ENCODE measurements at places on chromosomes 13 and 19.

DNA sequence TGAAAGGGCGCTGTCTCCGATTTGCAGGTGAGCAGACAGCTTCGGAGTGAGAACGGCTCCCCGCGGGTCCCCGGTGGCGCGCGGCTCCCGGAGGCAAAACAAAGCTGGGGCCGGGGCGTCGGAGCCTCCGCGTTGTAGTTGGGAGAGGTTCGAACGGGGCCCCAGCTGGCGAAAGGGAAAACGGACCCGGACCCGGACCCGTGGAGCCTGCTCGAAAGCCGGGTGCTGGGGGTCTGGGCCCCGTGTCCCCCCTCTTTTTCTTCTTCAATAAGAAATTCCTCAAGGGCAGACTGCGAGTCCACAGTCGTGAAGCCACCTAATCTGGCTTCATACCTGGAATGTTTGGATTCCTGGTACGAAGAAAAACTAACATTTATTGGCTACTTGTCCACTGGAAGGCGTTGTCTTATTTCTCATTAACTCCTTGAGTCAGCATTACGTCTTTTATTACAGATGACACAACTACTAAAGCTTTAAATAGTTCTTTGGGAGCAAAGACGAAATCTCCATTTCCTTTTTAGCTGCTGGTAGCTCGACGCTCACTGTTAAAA lies 632 bp upstream of the MTIF3 start:
- DNase-seq = no peak

- DNase-seq = no peak
Measured at GRCh38 chr13:32021785-32022184, 9.8 kb upstream of the FRY start.

GRCh38 chr19:12232961-12233360 lies 61.7 kb downstream of the ZNF44 start:
- no peak for DNase-seq

DNA sequence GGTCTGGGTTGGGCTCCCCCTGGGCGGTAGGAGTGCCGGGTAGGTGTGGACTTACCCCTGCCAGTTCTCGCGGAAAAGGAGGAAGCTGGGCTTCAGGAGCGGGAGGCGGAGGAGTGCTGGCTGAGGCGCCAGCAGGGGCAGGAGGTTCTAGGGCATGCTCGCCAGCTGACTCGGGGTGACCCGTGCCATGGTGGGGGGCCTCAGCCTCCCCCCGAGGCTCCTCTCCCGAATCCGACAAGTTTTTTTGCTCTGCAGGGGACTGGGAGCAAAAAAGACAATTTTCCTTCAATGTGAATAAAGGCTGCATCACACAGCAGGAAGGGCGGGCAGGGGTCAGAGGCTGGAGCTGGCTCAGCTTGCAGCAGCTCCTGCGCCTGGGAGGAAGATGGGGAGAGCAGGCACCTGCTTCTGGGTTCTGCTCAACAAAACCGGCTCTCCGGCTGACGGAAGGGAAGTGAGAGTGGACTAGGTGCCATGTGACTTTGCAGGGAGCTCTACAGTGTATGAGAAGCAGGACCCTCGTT lies 26.5 kb downstream of the RANBP3 start:
- no peak for DNase-seq

DNA sequence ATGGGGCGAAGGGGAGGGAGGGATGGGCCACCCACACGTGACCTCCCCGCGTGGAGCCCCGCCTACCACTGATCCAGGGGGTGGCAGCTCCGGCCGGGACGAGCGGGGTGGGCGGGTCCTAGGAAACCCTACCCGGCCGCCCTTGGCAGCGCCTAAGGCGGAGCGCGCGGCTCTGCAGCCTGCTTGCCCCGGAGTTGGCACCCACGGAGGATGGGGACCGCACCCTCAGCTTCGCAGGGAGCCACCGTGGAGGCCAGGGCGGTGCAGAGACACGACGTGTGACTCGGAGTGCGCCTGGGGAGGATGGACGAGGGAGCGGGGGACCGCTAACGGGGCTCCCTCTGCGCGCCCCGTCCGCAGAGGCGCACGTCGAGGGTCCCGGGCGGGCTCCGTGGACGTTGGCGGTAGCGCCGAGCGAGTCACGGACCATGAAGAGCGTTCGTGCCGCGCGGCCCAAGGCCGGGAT lies at the start of gene RGS9BP:
Gene RGS9BP, plus strand, starts transcription at position 129 of the 466 bp plus-strand sequence. CDS start 416 bp downstream, outside the sequence.
- DNase-seq = peak; percentile 75

GRCh38 chr19:48123907-48124651 lies 13.5 kb upstream of the PLA2G4C start:
- no peak for DNase-seq

- DNase-seq = no peak
Measured at GRCh38 chr19:44602081-44602480, 11.3 kb upstream of the IGSF23 start.

DNA sequence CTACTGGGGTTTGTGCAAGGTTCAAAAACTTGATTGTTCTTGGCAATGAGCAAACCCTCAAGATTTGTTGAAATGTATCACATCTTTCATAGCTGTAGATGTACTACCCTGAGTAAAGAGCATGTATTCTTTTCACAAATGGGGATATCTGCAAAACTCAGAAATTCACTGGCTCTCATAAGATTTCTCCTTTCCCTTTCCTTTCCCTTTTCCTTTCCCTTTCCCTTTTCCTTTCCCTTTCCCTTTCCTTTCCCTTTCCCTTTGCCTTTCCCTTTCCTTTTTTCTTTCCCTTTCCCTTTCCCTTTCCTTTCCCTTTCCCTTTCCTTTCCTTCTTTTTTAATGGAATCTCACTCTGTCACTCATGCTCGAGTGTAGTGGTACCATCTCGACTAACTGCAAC lies 69.1 kb downstream of the FNDC3A start:
- no peak for DNase-seq

DNA sequence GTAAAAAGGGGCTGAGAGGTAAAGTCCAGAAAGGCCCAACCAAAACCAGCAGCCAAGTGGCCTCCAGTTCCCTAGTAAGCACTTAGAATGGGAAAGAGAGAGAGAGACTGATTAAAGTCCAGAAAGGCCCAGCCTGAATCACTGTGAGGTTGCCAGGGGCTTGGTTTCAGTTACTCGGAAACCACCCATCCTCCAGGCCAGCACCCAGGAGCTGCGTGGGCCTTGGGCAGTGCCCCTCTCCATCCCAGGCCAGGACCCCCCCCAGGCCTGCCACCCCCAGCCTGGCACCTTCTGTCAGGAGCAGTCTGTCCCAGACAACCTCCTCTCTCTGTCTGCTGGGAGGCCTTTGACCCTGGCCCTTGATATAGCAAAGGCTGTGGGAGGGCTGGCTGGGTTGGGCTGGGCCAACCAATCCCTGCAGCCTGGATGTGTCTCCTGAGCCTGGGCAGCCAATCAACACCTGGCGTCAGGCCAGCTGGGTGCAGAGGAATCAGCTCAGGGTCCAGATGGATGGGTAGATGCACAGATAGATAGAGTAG lies at the start of gene CYP4F2:
Gene CYP4F2, minus strand, starts transcription at position 337 of the 539 bp plus-strand sequence. CDS start 463 bp downstream, outside the sequence.
- DNase-seq = no peak

- DNase-seq = no peak
Measured at GRCh38 chr13:24045597-24045996, 114.9 kb upstream of the SPATA13 start.

- DNase-seq = no peak
Measured at GRCh38 chr19:33484226-33484774, 37.3 kb downstream of the PEPD start.

- no peak for DNase-seq
Measured at GRCh38 chr19:5154129-5154798, 185.4 kb downstream of the KDM4B start.

- no peak for DNase-seq
Measured at GRCh38 chr13:58528351-58528750, 896.8 kb downstream of the PCDH17 start.

DNA sequence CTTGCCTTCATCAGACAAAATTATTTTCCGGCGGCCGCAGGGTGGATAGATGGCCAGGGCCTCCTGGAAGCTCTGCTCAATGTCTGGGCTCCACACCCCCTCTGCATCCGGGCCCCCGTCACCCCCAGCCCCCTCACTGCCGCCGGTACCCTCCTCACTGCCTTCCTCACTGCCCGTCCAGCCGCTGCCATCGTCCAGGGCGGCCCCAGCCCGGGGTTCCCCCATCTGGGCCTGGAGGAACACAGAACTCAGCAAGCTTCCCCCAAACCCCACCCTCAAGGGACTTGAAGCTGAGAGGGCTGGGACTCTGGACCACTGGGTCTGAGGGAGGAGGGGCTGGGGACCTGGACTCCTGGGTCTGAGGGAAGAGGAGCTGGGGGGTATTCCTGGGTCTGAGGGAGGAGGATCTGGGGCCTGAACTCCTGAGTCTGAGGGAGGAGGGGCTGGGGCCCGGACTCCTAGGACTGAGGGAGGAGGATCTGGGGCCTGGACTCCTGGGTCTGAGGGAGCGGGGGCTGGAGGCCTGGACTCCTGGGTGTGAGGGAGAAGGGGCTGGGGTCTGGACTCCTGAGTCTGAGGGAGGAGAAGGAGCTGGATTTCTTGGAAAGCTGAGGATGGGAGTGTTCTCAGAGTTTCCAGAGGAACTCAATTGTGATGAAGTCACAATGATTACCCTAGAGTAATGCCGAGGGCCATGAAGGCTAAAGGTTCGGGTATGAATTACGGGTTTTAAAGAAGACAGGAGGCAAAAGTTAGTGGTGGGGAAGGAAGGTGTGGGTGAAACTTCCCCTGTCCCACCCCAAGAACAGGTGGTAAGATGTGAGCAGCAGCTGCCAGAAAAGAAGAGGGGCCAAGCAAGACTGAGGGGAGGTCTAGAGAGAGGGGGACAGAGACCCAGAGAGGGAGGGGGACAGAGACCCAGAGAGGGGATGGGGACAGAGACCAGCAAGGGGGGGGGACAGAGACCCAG lies 2.1 kb downstream of the TEAD2 start:
- DNase-seq = no peak

GRCh38 chr13:113367771-113368170 lies 3.8 kb upstream of the GRTP1 start:
- no peak for DNase-seq

- no peak for DNase-seq
Measured at GRCh38 chr13:49367640-49368422, 76.0 kb downstream of the CAB39L start.

GRCh38 chr19:8517551-8518442 lies 3.8 kb upstream of the ZNF414 start:
- DNase-seq = no peak

DNA sequence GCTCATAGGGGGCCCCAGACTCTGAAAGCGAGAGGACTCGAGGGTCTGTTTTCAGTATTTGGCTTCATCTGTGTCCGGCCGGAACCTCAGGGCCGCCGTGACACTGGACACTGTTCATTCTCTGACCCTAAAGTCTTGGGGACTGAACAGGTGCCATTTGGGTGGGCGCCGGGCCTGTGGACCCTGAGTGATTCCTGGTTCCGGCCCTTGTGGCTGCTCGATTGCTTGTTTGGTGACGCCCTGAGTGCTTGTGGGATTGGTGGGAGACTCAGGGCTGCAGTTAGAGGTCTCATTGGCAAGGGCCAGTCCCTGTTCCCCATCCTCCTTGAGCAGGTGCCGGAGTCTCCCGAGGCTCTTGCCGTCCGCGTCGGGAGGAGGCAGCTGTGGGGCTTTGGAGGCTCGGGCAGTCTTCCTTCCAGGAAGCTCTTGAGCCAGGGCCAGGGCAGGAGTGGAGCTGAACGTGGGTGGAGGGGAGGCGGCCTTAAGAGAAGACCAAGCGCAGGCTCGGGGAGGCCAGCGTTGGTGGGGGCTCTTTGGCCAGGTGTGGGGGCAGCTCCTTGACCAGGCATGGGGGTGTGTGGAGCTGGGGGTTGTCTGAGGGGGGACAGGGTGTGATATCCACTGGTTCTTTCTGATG lies 4.7 kb downstream of the PTBP1 start:
- no peak for DNase-seq

- no peak for DNase-seq
Measured at GRCh38 chr19:3279306-3279705, 54.8 kb downstream of the CELF5 start.

GRCh38 chr13:42041684-42042035 lies 6.8 kb upstream of the DGKH start:
- DNase-seq = no peak

DNA sequence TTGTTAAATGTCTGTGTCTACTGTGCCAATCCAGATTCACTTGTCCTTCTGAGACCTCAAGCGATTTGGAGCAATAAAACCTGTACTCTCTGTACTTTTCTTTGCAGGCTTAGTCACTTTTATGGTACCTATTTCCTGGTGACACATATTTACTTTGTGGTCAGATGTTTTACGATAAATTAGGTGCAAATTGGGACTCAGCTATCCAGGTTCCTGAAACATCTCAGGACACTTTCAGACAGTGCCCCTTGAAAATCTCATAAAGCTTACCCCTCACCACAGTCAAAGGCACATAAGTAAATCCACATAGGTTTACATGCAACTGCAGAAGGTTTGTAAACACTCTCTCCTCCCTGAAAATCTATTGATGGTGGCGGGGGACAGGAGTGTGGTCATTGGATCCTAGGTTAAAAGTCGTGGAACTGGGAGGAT lies 438.8 kb downstream of the EFNB2 start:
- no peak for DNase-seq

DNA sequence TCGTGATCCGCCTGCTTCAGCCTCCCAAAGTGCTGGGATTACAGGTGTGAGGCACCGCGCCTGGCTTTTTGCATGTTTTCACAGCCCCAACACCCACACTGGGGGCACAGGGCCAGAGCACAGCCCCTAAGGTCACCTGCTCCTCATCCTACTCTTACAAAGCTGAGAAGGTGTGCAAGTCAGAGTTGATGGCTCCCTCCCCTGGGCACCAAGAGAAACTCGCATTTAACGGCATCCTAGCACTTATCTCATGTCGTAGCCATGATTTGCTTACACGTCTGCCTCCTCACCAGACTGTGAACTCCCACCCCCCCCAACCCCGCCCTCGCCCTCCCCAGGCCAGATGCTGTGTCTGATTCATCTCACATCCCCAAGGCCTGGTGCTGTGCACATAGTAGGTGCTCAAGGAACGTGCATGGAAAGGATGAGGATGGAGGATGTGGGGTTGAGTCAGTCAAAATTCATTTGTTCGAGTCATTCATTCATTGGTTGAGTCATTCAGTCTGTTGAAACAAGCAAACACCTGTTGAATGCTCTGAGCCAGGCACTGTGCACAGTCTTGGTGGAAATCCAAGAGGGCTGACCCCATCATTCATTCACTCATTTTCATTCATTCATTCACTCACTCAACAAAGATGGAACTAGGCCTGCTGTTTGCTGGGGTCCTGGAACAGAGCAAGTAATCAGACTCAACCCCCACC lies 11.3 kb downstream of the SHANK1 start:
- DNase-seq = no peak

GRCh38 chr19:6718741-6719539 lies 1.5 kb downstream of the C3 start:
- peak; percentile 34 for DNase-seq

DNA sequence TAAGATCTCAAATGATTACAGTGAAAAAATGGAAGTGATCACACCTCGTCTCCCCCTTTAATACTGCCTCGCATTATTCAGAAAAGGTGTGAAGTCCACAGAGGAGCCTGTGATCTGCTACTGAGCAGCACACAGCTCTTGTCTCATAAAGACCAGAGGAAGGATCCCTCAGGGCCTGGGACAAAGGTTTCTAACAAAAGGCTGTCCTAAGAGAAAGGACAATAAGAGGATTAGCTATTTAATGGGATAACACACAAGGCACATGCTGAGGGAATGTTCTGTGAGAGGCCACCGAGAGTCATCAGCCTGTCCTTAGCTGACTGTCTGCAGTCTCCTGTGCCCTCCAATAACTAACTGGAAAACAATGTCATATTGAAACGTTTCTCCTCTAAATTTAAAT lies 26.7 kb downstream of the EBPL start:
- no peak for DNase-seq

- no peak for DNase-seq
Measured at GRCh38 chr13:106562301-106562700, 5.6 kb downstream of the ARGLU1 start.

- no peak for DNase-seq
Measured at GRCh38 chr13:101817898-101818297, 365.4 kb downstream of the ITGBL1 start.

- no peak for DNase-seq
Measured at GRCh38 chr13:23025864-23026608, 154.7 kb upstream of the SGCG start.

- DNase-seq = no peak
Measured at GRCh38 chr19:1290196-1290702, 4.6 kb downstream of the EFNA2 start.
